Activated CD4-positive, alpha-beta T cell treated with anti-CD3 and anti-CD28 coated beads for 4 hours (primary cell): ENCODE measurements at places on chromosomes 7 and 10.

GRCh38 chr7:101882595-101883564 is 65.5 kb downstream of the CUX1 start:
- no peak for DNase-seq

GRCh38 chr10:89575031-89575430 is 39.6 kb upstream of the SLC16A12 start:
- no peak for DNase-seq

DNA sequence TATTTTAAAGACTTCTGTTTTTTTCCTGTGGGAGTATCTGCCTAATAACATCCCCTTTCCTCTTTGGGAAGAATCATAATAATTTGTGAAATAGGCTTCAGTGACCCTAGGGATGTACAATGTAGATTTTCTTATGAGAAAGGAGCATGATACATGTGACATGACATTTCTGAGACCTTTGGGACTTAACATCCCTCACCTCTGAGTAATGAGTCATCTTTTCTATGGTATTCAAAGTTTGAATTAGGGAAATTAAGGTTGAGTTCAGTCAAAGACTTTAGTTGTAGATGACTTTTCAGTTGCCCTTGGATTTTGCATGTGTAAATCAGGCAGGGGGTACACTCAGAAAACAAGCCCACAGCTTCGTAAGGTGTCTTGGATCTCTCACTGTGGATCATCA is 14.3 kb downstream of the GRK5 start:
- DNase-seq, result no peak

DNA sequence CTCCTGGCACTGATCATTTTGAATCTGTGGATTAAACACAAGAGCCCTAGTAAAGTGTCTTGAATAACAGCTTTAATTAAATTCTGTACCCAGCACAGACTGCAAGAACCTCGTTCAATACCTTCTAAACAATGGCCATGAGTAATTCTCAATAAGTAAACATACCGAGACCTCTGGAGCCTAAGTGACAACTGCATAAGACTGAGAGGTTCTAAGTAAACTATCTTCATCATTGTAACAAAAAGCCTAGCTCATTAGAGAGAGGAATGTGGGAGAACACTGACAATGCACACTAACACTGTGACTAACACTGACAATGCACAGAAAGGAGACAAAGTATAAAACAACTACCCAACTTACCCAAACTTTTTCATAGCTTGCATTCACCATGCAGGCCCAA is 117.4 kb downstream of the ELAPOR2 start:
- no peak for DNase-seq

DNA sequence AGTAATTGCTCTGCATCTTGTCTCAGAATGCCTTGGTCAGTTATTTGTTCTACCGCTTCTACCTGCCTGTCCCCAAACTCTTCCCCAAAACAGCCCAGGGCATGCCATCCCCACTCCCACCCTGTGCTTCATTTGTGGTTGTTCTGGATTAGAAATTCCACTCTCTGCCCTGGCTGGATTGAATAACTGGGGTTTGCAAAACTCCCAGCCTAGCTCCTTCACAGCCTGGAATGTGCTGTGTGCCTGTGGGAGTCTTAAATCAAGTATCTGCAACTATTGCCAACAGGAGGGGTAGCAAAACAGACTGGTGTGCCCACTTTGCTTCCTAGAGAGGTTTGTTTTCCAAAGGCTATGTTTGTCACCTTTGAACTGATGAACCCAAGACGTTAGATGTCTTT is 24.2 kb downstream of the TSPAN15 start:
- DNase-seq, result no peak

- no peak for DNase-seq
Observed at GRCh38 chr10:107952649-107953556, 788.4 kb upstream of the SORCS1 start.

- DNase-seq, result no peak
Observed at GRCh38 chr7:95690367-95690947, 81.9 kb upstream of the DYNC1I1 start.

DNA sequence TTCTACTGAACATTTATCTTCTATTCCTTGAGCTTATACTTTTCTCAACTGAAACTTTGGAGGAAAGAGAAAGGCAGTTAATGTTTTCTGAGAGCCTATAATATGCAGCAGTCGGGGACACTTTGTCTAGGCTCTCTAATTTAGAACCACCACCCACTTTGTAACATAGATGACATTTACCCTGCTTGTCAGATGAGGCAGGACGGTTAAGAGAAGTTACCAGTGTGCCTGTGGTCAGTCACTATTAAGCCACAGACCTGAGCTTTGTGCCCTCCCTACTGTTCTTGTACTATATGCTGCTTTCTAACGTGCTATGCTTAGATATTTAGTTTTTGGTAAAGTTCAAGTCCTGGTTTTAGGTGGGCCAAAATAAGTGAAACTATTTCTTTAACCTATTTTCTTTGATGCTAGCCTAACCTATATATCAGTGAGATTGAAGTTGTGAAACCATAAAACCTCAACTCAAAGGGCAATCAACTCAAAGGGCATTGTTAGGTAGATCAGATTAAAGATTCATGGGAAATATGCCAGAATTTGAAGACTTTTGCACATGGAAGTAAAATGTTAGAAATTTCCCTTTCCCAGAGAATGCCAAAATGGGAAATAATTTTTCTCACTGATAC is 156.5 kb upstream of the AGR3 start:
- no peak for DNase-seq

- no peak for DNase-seq
Observed at GRCh38 chr7:39085590-39086049, 107.9 kb downstream of the POU6F2 start.

DNA sequence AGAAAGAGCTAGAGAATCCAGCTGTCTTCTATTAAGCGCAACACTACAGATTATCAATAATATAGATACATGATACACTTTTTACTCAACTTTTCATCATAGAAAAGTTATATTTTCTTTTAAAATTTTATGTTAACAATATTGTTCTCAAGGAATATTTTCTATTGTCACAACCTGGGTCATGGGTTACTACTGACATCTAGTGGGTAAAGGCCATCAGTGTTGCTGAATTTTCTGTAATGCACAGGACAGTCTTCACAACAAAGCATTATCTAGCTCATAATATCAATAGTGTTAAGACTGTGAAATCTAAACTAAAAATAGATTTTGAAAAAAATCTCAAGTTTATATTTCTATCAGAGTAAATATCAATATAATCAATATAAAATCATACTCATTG is 209.8 kb downstream of the ZNF33B start:
- DNase-seq, result no peak

DNA sequence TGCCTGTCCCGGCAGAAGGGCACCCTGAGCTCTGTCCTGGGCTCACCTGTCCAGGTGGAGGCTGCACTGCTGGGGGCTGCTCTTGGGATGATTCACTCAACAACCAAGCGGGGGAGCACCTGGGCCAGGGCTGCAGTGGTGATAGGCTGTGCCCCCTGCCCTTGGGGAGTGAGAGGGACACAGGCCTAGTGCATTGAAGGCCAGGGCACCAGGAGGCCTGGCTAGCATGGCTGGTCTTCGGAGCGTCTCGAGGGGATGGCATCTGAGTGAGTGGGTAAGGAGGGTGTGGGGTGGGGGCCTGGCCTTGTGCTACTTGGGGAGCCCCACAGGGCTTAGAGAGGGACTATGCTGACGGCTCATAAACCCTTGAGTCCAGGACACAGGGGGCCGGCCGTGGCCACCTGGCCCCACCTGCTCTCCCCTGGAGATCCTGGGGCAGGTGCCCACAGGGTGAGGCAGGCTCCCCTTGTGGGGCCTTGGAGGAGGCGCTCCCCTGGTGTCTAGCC is 3.1 kb downstream of the PWWP2B start:
- no peak for DNase-seq

DNA sequence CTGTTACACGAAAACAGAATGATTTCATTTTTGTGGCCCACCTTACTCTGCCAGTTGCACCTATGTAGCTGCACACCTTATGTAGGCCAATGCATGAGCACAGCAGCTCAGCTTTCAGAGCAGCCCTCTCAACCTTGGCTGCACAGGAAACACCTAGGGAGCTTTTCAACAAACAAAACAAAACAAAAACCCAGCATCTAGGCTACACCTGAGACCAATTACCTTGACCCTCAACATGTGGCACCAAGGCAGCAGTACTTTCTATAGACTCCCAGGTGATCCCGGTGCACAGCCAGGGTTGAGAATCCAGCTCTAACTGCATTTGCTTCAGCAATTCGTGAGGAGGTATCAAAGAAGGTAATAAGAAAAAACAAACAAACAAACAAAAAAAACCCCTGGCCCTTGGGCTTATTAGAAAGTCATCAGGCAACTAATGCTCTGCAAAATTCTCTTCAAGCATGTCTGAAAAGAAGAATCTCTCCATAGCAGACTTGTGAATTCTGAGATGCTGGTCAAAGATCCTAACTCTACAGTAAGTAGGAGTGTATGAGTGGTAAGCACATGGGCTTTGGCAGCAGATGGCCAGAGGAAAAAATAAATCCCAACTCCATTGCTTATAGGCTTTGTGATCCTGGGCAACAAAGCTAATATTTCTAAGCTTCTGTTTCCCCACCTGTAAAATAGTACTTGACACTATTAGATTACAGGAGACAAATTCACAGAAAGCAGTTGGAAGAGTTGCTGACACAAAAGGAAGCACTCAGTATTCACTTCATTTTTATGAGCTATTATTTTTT is 113.4 kb upstream of the NOBOX start:
- DNase-seq, result no peak

- DNase-seq, result no peak
Observed at GRCh38 chr10:61337741-61338140, 115.4 kb downstream of the TMEM26 start.

DNA sequence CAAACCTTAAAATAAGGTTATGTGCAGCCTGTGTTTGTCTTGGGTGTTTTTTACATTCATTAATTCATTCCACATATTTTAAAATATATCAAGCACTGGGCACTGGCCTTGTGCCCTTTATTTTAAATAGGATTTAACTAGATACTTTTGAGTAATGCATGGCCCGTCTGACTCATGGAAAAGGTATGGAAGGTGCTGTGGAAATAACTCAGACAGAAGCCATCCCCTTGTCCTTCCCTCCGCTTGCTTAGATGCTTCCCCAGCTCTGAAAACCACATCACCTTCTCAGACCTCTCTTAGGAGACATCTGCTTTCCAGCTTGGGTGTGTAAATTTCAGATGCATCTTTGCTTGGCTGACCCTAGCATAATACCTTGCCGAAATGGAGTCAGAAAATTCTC is 30.5 kb downstream of the SLC18A2 start:
- no peak for DNase-seq

DNA sequence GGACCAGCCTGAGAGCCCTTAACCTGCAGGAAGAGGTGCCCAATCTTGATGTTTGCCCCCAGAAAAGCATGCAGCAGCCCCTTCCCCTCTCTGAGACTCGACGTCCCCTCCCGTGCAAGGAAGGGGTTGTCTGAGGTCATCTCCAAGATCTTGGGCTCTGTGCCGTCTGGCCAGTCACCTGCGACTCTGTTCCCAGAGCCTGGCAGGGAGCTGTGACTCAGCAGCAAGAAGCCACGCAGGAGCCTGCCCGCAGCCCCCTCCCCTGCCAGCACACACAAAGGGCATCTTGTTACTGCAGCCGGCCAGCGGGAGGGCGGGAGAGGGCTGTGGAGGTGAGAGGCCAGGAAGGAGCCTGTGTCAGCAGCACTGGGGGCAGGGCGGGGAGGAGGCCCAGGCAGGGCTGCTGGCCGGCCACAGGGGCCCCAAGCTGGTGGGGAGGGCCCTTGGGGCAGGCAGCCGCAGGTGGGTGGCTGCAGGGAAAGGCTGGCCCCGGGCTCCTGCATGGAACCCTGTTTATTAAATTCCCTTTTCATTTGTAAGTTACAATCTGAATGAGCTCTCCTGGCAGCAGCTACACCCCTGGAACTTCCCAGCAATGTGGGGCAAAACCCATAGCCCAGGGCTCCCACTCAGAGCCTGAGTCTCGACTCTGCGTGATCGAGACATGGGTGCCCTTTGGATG is 103.7 kb upstream of the ZMIZ1 start:
- no peak for DNase-seq

DNA sequence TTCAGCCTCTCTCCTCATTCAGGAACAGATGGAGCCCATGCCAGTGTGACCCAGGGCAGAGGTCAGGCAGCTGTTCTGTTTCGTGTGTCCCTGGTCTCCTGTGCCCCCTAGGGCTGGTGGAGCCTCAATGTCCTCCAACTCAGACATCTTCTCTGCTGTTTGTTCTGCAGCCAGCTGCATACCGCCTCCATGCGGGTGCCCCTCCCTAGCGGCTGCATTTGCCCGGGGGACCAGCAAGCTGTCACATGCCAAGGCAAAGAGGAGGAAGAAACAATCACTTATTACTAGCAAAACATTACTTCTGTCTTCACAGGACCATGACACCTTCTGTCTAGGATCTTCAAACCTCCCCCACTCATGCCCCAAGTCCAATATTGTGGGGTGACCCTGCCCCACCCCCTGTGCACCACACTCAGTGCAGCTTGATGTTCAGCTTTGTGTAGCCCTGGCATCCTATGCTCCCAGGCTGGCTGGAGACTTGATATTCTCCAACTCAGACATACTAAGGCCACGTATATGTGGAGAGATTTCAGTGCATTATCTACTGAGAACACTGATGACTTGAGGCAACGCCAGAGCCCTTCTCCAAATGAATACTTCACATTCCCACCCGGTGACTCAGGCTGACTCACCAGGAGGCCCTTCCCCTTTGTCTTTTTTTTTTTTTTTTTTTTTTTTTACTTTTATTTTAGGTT is 188.9 kb downstream of the SKIDA1 start:
- DNase-seq, result no peak

DNA sequence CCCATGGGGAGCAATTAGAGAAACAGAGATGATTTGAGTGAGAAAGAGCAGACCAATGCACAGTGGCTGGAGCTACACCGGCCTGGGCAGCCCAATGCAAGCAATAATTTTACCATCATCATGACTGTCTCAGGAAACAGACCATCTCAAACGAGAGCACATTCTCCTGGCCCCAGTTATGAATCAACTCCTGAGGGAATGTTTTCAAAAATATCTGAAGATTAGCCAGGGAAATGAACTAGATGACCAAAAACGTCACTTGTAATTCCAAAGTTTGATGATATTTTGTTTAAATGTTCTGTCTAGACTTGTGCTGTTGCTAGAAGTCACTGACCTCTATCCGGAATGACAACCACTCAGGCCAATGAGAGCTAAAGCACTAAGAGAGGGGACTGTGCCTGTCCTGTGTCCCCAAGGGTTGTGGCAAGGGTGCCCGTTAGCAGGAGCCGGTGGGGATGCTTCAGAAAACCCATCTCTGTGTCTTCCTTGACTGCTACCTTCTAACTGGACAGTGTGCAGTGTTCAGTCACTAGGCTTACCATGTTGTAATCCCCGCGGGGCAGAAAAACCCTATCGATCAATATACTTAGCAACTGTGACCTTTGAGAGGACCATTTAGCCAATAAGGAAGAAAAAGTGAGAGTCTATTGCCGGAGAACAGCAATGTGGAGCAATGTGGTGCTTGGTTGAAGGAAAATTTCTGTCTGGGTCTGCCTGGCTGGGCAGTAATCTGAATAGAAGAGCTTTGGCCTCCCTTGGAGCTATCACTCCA is 202.4 kb downstream of the ADAM12 start:
- no peak for DNase-seq
